ENCODE measurements at places on chromosomes 1 and 21.
A peak's percentile ranks its signal among the peaks of the same experiment; 100 is the strongest.

GRCh38 chr21:45542242-45542666, at the start of gene SLC19A1:
Gene SLC19A1, minus strand, starts transcription at chr21:45542440. Its CDS starts 4,481 bp downstream, at chr21:45537959.
- H3K27ac ChIP-seq, result peak within 1 kb of the TSS; percentile 15
- peaks cover 4% of the 10 kb centered on the region for H3K27me3 ChIP-seq
- H3K4me1 ChIP-seq, result peaks cover 3% of the 10 kb centered on the region
- DNase-seq, result peak; percentile 48
- peak within 1 kb of the TSS; percentile 55 for H3K4me3 ChIP-seq
- H3K36me3 ChIP-seq, result no peaks in the 10 kb centered on the region

- no peaks in the 10 kb centered on the region for H3K27me3 ChIP-seq
- no peaks in the 10 kb centered on the region for H3K36me3 ChIP-seq
- peaks cover 13% of the 10 kb centered on the region for H3K4me1 ChIP-seq
Observed at GRCh38 chr1:167821969-167822685, 91.8 kb downstream of the ADCY10 start.

GRCh38 chr1:214123061-214123784, 135.4 kb downstream of the PROX1 start:
- H3K4me1 ChIP-seq, result no peaks in the 10 kb centered on the region
- H3K27ac ChIP-seq, result no peak overlapping the region
- no peak overlapping the region for H3K4me3 ChIP-seq
- no peaks in the 10 kb centered on the region for H3K36me3 ChIP-seq
- peaks cover 3% of the 10 kb centered on the region for H3K27me3 ChIP-seq
- peak; percentile 57 for DNase-seq

GRCh38 chr1:154608397-154609270, 648 bp upstream of the ADAR start:
- H3K27me3 ChIP-seq, result no peaks in the 10 kb centered on the region
- H3K36me3 ChIP-seq, result peaks cover 4% of the 10 kb centered on the region
- H3K27ac ChIP-seq, result peak overlapping the region; percentile 97
- peaks cover 4% of the 10 kb centered on the region for H3K4me1 ChIP-seq
- H3K4me3 ChIP-seq, result peak overlapping the region; percentile 78

GRCh38 chr1:99740141-99740540, 26.3 kb downstream of the FRRS1 start:
- H3K27ac ChIP-seq, result no peak overlapping the region
- H3K4me3 ChIP-seq, result no peak overlapping the region
- H3K27me3 ChIP-seq, result no peaks in the 10 kb centered on the region
- H3K36me3 ChIP-seq, result 0 out of 2 replicates have a peak, but pooled peaks cover 2% of the 10 kb centered on the region
- H3K4me1 ChIP-seq, result no peaks in the 10 kb centered on the region

DNA sequence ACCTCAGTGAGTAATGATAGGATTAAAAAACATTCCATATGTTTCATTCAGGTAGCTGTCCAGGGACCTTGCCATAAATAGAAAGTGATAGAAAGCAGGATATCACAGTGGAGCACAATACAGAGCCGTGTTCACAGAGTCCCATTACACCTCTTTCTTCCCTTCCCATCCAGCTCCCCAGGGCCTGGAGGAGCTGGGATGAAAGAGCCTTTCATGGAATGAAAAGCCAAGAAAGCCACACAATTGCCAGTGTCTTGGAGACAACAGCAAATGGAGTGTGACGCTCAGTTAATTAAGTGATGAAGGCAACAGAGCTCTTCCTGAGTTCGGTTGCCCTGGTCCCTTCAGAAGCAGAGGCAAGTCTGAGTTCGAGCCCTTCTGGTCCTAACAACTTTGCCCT, 387.3 kb upstream of the PLXNA2 start:
- H3K27me3 ChIP-seq, result no peaks in the 10 kb centered on the region
- H3K27ac ChIP-seq, result no peak overlapping the region

Measured in IMR-90 (cell line).